Activated CD8-positive, alpha-beta memory T cell treated with anti-CD3 and anti-CD28 coated beads, Interleukin-2, amount 50 U/mL, for 4 hours (primary cell): ENCODE measurements at places on chromosomes 7 and 10.

DNA sequence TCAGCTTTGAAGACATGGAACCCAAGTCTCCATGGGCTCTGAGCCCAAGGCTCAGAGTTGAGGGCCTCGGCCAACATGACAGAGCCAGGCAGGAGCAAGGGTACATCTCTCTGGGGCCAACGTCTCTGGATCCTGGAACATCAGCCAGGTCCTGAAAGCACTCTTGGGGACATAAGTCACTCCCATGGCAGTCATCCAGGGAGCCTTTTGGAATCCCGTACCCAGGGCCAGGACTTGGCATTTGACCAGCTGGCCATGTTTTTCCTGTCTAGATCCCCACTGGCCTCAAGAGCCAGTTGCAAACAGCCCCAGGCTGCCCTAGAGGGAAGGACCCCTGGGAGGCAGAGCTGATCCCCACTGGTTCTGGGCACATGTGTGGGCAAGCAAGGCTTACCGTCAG lies 4.3 kb upstream of the CXCL12 start:
- DNase-seq = no peak

DNA sequence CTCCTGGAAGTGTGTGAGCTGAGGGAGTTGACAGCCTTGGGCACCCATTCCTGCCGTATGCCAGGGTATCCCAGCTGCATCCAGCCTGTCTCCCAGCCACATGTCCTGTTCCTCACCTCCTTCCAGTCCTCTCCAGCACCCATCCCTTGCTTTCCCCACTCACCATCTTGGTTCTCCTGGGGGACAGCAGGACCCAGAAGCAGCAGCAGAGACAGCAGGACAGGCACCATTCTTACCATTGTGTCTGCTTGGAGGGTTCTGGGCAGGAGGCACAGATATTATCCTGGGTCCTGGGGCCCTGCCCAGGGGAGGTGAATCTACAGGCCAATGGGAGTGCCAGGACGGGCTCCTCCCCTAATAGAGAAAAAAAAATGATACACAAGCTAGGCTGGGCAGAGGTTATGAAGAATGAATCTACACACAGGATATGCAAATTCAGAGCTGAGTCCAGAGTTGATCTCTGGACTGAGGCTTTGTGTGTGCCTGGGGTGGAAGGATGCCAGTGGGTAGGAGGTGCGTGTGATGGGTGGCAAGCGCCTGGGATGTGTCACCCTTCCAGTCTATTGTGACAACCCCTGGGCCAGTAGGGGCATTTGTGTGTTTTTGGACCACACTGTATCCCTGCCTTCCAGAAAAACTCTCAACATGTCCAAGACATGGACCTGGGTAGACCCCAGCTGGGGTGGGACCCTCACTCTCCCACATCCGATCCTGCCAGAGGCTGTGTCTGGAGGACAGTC lies at the start of gene AZGP1:
TSS of gene AZGP1 (minus strand) at position 250 of the 740 bp plus-strand sequence. CDS start at position 239, 11 bp downstream.
- DNase-seq = no peak

DNA sequence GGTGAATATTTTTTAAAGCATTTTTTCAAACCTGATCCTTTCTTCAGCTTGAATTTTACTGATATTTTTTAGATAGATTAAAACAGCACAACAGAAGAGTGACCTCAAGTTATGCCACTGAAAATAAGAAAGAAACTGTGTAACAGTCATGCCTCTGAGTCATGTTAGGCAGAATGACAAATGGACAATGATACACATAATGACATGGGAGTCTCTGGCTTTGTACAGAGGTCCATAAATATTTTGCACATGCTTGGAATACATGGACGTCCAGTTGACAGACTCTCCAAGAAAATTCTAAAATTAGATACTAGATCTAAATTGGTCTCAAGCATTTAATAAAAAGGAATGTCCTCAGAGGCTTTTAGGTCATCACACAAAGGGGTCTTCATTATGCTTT lies 21.9 kb upstream of the SEMA3A start:
- DNase-seq = no peak

GRCh38 chr10:1022413-1022812 lies 3.2 kb downstream of the IDI2 start:
- no peak for DNase-seq

DNA sequence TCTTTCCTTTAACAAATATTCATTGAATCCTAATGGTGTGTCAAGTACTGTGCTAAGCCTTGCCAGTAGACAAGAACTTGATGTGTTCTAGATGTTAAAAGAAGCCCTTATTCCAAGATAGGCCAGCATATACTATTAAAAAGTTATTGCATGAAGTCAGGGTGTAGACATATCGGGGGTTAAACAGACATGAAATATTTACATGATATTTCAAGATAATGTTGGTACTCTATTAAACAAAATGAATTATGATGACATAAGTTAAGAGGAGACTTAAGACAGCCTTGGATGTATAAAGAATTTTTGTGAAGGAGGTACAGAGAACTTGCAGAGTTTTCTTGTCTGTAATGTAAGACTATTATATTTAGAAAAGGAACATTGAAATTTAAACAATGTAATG lies 44.8 kb downstream of the HDAC9 start:
- no peak for DNase-seq
